Sciatic nerve (tissue), 2 donors: ENCODE measurements at places on chromosomes 6 and 20. TPM values are rescaled to one million over a fixed set of nuclear protein-coding genes. Genes with fewer than 3 reads are reported as not detected.

Gene FAM83C
- not detected for total RNA-seq

Gene CBLN4
- 14.1 TPM for total RNA-seq

Gene SERINC1
- total RNA-seq: 346 TPM

Gene PRR18
- total RNA-seq: not detected

Gene CCN5
- total RNA-seq: 147 TPM

Gene FRMD1
- total RNA-seq: 25.5 TPM

DNA sequence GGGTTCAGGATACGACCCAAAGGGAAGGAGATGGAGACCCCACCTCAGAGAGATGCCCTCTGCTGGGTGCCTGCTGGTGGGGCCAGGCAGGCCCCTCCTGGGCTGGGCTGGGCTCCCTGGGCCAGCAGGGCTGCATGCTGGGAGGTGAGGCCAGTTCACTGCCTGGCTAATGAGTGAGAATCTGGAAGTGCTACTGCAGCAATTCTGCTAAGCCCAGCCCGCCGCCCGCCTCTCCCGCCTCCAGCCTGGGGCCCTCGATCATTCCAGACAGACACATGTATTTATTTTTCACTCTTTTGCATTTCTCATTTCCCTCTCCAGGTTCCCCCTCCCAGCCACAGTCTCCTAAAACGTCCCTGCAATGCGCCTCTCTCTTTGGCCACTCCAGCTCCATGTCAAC is 79.6 kb downstream of the CDH22 start:
- DNase-seq: no peak

- no peak for DNase-seq
These were observed 224.9 kb upstream of the SYNCRIP start for GRCh38 chr6:85867595-85867994.

- DNase-seq: no peak
These were observed 97.0 kb downstream of the RAMACL start for GRCh38 chr6:166489301-166490155.

- DNase-seq: peak; percentile 61
These were observed 207.9 kb downstream of the ERMARD start for GRCh38 chr6:169959136-169960002.

DNA sequence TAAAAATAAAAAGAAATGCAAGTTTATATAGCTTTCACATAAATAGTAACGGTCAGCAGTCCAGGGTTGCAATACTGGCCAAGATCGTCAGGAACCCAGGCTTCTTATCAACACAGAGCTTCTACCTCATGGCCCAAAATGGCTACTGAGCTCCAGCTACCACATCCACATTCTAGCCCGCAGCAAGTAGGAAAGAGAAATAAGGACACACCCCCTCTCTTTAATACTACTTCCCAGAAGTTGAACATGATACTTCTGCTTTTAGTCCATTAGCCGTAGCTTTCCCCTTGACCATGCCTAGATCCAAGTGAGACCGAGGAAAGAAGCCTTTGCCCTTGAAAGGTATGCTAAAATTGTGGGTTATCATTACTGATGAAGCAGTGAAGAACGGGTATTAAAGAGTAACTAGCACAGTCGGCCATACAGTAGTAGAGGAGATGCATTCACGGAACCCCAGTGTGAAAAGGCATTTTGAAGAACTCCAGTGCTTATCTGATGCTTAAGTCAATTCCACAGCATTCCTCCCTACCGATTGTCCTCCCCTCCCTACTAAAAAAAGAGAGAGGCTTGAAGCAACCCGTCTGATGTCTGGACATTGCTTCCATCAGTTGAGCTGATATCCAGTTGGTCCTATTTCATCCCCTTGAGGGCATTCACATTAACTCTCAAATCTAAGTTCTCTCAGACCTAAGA is 226.9 kb upstream of the RREB1 start:
- DNase-seq: no peak

- no peak for DNase-seq
These were observed 119.2 kb upstream of the SASH1 start for GRCh38 chr6:148223424-148223842.

DNA sequence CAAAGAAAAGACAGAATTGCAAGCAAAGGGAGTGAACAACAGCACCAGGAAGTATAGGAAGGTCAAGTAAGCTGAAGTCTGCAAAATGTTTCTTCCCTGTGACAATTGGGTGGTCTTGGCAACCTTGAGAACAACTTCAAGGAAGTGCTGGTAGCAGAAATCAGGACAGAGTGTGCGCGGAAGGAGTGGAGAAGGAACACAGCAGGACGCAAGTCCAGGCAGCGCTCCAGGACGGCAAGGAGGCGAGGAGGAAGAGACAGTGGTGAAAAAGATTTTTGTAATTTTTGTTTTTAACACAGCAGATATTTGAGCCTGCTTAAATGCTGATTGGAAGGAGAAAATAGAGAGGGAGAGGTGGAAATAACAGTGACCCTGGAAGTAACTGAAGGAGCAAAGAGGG is 141.7 kb downstream of the F13A1 start:
- no peak for DNase-seq

GRCh38 chr20:12175538-12175937 is 257.8 kb downstream of the BTBD3 start:
- no peak for DNase-seq

GRCh38 chr6:96611342-96611991 is 48.5 kb downstream of the FHL5 start:
- no peak for DNase-seq

DNA sequence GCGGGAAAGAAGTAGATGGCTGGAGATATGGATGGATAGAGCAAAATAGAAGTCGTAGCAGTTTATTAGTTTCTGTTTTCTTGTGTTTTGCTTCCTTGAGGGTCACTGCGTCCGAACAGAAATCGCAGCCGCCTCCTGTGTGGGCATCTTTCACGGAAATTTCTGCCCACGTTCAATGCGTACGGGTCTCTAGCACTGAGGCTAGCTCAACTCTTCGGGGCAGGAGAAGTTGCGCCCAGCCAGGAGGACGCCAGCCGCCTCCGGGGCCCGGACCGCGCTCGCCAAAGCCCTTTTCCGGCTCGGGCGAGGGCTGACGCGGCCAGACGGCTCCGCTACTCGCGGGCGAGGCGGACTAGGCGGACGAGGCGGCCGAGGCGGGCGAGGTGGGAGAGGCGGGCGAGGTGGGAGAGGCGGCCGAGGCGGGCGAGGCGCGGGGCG is 814 bp downstream of the TFAP2B start:
- no peak for DNase-seq

DNA sequence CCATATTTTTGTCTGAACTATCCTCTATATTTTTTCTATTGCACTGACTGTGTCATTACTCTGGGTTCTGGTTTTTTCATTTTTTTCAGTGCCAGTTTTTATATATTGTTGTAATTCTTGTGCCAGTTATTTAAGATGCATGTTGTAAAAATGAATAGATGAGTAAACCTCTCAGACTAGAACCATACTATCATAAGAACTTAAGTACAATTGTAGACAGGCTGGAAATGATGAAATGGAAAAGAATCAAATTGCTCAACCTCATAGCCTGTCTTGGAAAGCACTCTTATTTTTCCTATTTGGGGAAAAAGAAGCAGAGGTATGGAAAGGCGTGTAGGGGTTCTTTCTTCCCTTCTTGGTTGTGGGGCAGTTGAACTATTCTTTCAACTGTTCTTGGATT is 30.2 kb downstream of the PANK2 start:
- no peak for DNase-seq

DNA sequence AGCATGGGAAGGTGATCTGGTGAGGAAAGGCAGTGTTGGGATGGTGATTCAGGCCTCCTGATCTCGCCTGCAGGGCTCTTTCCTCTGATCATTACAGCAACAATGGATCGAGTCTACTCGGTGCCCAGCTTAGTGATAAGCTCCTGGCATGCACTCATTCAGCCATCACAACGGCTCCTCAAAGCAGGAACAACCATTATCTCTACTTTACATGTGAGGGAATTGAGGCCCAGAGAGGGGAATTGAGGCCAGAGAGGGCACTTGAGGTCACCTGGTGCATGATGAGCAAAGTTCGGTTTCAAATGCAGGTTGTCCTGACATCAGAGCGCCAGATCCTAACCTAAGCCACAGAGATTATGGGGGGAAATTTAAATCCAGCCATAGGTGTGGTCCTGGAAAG is 42.0 kb upstream of the BPIFA2 start:
- no peak for DNase-seq

DNA sequence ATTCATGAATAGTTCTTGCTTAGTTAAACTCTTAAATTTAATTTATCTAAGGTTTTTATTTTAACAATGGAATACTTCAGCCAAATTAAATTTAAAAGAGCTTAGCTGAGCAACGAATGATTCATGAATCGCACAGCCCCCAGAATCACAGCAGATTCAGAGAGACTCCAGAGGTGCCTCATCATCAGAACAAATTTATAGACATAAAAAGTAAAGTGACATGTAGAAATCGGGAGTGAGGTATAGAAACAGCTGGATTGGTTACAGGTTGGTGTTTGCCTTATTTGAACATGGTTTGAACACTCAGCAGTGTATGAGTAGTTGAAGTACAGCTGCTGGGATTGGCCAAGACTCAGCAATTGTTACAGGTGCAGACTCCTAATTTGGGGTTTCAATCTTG is 132.7 kb upstream of the MAP3K4 start:
- DNase-seq: no peak
